ENCODE measurements at places on chromosomes 1 and 21.

GRCh38 chr1:46822248-46822826 is 23.5 kb downstream of the CYP4B1 start:
- no peak for DNase-seq

GRCh38 chr1:247047260-247047659 is 31.4 kb downstream of the ZNF670 start:
- DNase-seq = no peak

GRCh38 chr1:213986020-213986924 is 1.5 kb upstream of the PROX1 start:
- DNase-seq = no peak

DNA sequence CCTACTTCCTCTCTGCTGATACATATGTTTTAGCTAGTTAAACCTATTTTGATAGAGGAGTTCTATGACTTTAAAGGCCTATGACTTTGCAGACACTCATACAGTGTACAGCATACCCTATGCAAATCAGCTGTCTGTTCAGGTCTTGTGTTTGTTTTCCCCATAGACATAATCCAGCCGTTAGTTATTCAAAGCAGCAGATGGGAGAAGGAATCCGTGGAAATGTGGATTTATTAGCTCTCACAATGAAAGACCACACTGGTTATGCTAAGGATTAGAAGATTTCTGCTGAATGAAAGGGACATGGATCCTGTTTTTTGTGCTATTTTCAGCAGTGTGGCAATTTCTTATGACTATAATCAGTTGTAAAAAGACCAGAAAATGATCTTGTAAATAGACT is 59.8 kb downstream of the MAST2 start:
- DNase-seq = no peak

- DNase-seq = no peak
Measured at GRCh38 chr1:174786760-174787159, 213.0 kb upstream of the CACYBP start.

GRCh38 chr1:88774151-88774556 is 90.1 kb downstream of the PKN2 start:
- DNase-seq = no peak

GRCh38 chr1:31627930-31628559 is 10.6 kb downstream of the HCRTR1 start:
- no peak for DNase-seq

- DNase-seq = no peak
Measured at GRCh38 chr1:238489006-238489405, 598.3 kb upstream of the ZP4 start.

DNA sequence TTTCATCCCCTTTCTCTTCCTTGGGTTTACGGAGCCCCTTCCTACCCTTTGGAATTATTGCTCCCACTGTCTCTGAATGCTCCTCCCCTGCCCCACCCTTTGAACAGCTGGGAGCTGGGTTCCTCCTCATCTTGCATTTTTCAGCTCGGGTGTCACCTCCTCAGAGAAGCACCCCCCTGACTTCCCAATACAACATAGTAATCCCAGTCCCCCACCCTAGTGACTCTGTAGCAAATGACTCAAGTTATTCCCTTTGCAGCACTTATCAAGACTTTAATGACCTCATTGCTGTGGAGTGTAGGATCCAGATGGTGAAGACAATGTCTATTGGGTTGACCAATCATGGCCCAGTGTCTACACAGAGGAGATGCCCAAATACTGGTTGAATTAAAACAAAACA is 8.9 kb upstream of the VWA5B1 start:
- DNase-seq = no peak

- no peak for DNase-seq
Measured at GRCh38 chr1:12344596-12345349, 114.9 kb downstream of the VPS13D start.

- no peak for DNase-seq
Measured at GRCh38 chr1:9826616-9827015, 2.9 kb upstream of the CLSTN1 start.

DNA sequence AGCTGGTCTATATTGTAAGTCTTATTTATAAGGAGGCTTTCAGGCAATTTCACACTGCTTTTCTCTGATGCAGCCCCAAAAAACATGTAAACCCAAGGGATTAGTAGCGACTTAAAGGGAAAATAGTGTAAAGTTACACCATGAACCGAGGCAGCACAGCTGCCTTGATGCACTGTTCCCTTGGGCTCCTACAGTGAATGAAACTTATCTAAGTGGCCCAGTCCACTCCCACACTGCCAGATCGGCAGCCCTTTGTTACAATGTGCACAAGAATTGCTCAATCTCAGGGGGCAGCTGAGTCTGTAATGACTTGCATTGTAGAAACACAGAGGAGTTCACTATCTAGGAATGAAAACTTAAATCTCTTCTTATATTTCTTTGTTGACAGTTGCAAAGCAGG is 120.8 kb upstream of the ADGRL2 start:
- no peak for DNase-seq

GRCh38 chr21:32807717-32808380 is 36.3 kb upstream of the PAXBP1 start:
- no peak for DNase-seq

GRCh38 chr1:238777551-238777950 is 608.8 kb upstream of the CHRM3 start:
- no peak for DNase-seq

GRCh38 chr1:20148571-20149500 is 9.7 kb downstream of the PLA2G2F start:
- DNase-seq = no peak

DNA sequence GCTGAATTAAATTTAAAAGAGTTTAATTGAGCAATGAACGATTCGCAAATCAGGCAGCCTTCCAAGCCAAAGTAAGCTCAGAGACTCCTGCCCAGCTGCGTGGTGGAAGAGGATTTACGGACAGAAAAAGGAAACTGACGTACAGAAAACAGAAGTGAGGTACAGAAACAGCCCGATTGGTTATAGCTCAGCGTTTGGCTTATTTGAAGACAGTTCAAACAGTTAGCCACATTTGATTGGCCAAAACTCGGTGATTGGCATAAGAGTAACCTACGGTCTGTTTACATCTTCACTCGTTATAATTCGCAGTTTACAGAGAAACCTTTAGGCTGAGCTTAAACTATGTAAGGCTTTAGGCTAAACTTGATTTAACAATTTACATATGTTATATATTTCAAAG is 46.9 kb downstream of the CR1L start:
- DNase-seq = no peak

DNA sequence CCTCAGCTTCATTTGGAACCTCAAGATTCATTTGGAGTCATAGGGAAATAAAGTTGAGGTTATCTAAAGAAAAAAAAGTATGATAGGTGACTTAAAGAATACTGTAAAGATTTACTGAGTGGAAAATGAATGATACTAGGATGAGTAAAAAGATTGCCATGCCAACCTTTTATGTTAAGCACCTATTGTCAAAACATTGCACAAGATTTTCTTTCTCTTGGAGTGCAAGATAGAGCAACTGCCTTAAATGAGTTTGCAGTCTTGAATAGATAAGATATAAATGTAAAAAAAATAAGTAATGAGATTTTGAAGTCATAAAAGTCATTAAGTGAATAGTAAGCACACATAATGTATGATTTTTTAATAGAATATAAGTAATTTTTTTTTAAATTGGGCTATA is 5.1 kb upstream of the ANGPTL1 start:
- DNase-seq = no peak

GRCh38 chr1:74858136-74858535 is 125.2 kb downstream of the TYW3 start:
- no peak for DNase-seq

DNA sequence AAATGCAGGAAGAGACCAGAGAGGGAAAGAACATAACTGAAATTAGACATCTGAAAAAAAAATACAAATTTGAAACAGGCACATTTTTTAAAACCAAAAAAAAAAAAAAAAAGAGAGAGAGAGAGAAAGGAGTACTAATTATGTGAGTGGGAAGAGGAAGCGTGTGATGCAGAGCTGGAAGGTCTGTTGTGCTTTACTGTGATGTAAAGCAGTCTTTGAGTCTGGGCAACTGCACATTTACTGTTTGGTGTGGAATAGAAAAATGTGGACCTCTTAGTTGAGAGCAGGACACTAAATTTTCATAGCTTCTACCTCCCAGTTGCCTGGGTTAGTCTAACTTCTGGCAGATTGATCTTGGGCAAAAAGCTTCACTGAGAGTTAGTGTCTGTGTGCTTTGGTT is 16.5 kb downstream of the LHX9 start:
- DNase-seq = no peak

GRCh38 chr1:22808676-22809483 is 98.2 kb downstream of the EPHB2 start:
- DNase-seq = no peak

DNA sequence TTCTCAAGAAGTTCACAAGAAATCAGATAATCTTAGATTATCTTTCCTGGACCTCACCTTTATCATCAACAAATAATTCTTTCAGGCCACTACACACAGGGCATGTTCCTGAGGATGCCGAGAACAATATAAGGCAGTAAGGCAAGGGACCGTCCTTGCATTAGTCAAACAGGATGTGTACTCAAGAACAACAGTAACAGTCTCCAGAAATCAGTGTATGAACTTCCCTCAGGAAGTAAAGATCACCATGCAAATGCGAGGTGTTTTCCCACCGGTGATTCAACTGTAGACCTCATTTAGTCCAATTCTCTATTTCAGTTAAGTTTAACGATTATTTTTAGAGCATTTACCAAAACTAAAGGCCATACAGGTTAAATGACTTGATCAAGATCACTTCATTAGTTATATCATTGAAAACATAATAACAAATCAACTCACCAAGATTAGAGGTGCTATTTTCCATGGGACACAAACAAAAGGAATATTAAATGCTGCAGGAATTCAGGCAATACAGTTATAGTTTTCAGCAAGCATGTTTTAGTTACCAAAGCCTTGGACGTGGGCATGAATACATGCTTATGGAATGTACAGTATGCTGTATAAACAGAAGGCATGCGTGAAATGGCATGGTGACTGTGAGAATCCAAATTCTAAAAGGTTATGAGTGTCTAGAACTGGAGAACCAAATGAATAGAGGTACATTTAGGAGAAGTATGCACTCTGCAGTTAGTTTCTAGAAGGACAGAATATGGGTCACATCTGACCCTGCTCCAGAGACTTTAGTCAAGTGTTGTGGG is 145.2 kb downstream of the TNR start:
- DNase-seq = no peak

DNA sequence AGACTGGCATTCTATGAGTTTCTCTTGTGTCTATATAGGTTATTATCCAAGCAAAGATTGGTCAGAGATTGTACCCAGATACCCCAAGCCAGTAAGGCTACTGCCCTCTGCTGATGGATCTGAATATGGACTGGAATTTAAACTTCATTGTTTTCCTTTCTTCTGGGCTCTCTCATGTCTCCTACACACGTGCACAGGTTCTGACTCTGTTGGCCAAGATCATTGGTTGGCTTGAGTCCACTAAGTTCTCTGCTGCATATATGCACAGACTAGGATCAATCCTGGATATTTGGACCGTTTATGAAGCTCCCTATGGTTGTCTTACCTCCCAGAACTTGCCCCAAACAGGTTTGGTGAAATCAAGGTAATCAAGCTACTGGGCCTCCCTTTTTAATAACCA is 69.7 kb downstream of the CC2D1B start:
- DNase-seq = no peak

DNA sequence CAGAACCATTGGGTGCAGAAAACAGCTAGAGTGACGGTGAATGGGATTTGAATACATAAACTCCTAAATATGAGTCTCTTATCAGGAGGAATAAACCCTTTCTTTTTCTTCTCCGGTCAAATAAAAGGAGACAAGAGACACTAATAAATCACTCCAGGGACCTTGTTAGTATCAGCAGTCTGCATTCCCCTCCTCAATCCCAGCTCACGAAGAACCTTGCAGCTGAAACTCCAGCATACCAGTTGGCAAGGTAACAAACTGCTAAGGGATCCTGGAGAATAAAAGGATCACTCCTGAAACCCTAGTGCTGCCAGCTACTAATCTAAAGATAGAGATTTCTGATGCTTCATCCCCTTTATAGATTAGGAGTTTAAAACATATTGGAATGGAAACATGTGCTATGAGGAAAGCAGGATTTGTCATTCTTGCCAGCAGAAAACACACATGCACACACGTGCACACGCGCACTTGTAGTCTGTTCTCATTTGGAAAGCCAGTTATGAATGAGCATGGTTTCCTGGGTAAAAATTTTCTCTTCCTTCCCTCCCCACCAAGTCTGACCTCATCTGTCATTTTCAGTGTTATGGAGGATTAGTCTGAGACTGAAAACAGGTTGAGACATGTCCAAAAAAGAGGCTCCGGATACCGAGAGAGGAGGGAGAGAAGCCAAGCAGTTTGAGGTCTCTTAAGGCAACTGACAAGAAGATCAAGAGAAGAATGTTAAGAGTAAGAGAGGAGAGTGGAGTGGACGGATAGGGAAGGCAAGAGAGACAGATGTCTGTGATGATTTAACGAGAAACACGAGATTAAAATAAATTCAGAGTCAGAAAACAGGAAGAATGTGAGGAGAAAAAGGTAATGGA is 10.9 kb downstream of the IER5 start:
- no peak for DNase-seq

DNA sequence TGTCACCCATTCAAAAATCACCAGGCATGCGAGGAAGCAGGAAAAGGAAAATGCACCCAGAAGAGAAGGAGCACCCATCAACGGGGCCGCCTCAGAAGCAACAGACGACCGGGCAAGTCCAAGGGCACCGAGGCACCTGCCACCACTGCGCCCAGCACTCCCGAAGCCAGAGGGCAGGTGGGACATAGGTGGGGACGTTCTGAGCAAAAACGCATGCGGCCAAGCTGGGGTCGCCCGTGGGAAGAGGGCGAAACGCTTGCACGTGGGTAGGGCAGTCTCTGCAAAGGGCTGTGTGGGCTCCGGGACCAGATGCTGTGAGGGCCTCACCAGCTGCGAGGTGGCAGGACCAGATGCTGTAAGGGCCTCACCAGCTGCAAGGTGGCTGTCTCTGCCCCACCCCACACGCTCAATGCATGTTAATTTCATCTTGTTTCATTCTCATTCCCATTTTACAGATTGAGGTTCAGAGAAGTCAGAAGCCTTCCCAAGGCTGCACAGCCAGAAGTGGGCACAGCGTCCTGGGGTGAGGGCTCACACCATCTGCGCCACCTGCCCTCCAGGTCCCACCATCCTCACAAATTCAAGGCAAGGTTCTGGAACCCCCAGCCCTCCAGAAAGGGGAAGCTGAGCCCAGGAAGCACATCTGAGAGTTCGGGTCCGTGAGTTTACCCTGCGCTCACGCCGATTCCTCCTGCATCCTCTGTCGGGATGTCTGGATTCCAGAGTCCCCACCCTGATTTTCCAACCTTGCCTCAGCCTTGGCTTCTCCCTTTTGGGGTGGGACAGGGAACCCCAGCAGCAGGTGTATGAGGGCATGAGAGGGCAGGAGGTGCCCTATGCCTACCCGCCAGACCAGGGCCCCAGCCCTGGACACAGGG is 8.2 kb upstream of the SAMD11 start:
- DNase-seq = no peak

GRCh38 chr1:9075022-9075421 is 5.6 kb upstream of the SLC2A5 start:
- no peak for DNase-seq

Measured in stimulated activated CD8-positive, alpha-beta memory T cell treated with anti-CD3 and anti-CD28 coated beads, Interleukin-4, amount 100 ng/mL, for 1 hour (primary cell).